ENCODE measurements at places on chromosomes 2 and 18. TPM values are rescaled to one million over a fixed set of nuclear protein-coding genes. Genes with fewer than 3 reads are reported as not detected.

GRCh38 chr18:44054514-44054913, 626.2 kb upstream of the SETBP1 start:
- no peak for DNase-seq

C2orf42 gene
- 14.3 TPM for total RNA-seq

DNA sequence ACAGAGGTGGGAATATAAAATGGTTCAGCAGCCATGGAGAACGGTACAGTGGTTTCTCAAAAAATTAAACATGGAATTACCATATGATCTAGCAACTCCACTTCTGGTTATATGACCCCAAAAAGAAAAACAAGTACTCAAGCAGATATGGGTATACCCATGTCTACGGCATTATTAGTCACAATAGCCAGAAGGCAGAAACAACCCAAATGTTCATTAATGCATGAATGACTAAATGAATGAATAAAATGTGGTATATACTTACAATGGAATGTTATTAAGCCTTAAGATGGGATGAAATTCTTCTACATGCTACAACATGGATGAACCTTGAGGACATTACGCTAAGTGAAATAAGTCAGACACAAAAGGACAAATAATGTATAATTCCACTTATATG, 266.8 kb upstream of the FBXO11 start:
- DNase-seq, result no peak

SCG2 gene
- 0.05 TPM for total RNA-seq

YWHAQ gene
- total RNA-seq, result 304 TPM

- no peak for DNase-seq
Measured at GRCh38 chr2:130766037-130766436, 10.7 kb downstream of the AMER3 start.

SLC35F5 gene
- 102 TPM for total RNA-seq

MDH1B gene
- total RNA-seq, result 0.33 TPM

MAL gene
- total RNA-seq, result 4.8 TPM

GRCh38 chr2:241317391-241317790, 1.7 kb downstream of the SEPTIN2 start:
- DNase-seq, result no peak

GRCh38 chr2:10982931-10983701, 71.4 kb downstream of the KCNF1 start:
- no peak for DNase-seq

CDH20 gene
- not detected for total RNA-seq

FHL2 gene
- total RNA-seq, result 56.4 TPM

NEUROD1 gene
- total RNA-seq, result not detected

DLX1 gene
- total RNA-seq, result not detected

DNA sequence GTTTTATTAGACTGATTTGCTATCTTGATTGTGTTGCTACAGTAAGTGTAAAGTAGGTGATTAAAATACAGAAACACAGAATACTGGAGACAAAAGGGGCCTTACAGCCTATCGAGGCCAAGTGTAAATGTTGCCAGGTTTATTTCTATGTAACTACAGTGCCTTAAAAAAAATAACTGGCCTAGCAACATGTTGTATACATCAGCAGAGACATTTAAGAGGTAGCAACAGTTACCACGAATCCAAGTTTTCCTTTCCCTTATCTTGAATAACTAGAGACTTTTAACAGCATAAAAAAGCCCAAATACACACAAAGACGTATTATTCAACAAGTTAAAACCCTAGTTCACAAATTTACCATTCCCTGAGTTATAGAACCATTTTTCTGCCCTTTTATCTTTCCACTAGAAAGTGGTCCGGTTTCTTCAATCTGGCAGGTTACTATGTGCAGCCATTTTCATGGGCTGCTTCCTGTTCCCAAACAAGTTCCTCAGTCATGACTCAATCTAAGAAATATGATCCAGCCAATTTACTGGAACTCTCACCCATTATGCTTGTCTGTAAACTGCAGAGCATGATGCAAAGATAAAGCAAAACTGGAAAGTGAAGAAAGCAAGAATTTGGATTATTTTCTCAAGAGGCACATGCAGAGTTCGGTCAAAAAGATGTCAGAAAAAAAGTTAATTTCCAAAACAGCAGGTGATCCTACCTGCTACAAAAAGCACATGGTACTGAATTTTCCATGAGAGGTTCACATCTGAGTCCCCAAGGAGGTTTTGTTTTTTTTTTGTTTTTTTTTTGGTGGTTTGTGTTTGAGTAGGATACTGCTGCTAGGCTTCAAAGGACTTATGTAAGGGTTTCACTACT, 22.2 kb downstream of the NFE2L2 start:
- peak; percentile 90 for DNase-seq

DNA sequence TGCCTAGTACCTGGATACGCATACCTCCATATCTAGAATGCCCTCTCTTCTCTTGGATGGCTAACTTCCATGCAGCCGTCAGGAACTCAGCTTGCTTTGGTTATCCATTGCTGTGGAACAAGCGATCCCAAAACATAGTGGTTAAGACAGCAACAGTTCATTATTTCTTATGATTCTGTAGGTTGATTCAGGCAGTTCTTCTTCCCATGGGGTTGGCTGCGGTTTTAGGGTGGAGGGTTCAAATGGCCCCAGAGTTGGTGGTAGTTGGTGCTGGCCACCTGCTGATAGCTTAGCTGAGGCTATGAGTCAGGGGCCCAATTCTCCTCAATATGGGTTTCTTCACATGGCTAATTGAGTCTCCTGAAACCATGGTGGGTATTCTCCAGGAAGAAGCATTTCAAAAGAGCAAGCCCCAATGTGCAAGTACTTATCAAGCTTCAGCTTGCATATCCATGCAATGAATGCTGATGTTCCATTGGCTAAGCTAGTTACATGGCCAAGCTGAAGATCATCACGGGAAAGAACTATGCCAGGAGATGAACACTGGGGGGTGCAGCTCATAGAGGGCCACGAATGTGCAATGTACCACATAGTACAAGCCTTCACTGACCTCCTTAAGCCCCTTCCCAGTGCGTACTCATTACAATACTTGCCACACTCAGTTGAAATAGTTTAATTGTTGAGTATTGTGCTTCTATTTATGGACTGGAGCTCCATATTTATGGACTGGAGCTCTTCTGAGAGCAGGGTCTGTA, 10.0 kb upstream of the RHOB start:
- DNase-seq, result no peak

- no peak for DNase-seq
Measured at GRCh38 chr18:59426855-59427254, 67.8 kb upstream of the LMAN1 start.

TSPYL6 gene
- total RNA-seq, result not detected

GRCh38 chr2:144836635-144837350, 316.9 kb upstream of the ZEB2 start:
- DNase-seq, result no peak

GRCh38 chr2:207845202-207845864, 75.6 kb upstream of the FZD5 start:
- DNase-seq, result no peak

GRCh38 chr18:59218018-59218417, 1.9 kb upstream of the GRP start:
- no peak for DNase-seq

DNA sequence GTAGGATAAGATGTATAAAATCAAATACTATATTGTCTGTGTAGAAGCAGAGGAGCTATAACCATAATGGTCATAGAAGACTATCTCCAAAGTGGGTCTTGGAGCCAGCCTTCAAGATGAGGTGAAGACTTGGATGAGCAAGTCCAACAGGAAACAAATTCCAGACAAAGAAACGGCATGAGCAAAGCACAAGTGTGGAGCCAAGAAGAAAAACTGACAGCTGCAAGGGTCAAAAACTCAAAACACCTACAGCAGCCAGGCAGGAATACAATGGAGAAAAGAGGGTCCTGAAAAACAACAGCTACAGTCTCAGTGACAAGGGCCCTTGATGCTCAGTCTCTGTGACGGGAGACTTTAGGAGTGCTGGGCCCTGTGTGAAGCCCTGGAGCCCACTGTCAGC, 102.4 kb downstream of the STK39 start:
- DNase-seq, result no peak

GPR35 gene
- total RNA-seq, result 0.85 TPM

DNA sequence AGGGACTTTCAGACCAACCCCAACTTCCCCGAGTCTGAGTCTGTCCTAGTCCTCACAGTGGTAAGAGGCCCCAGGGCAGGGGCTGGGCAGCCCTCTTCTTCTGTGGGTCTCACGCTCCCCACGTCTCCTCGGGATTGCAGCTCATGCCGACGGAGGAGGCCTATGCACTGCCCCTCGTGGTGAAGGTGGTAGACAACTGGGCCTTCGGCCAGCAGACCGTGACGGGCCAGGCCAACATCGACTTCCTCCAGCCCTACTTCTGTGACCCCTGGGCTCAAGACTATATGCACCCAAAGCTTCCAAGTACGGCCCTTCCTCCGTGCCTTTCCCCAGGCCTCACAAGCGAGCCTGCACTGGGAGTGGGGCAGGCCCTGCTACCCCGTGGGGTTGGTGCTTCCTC, 44.3 kb downstream of the LMAN2L start:
- DNase-seq, result no peak

GRCh38 chr2:224162122-224162521, 123.0 kb upstream of the SERPINE2 start:
- no peak for DNase-seq

- peak; percentile 28 for DNase-seq
Measured at GRCh38 chr18:22668496-22668895, 250.8 kb upstream of the CTAGE1 start.

- no peak for DNase-seq
Measured at GRCh38 chr2:166381-166780, 97.5 kb downstream of the SH3YL1 start.

DNA sequence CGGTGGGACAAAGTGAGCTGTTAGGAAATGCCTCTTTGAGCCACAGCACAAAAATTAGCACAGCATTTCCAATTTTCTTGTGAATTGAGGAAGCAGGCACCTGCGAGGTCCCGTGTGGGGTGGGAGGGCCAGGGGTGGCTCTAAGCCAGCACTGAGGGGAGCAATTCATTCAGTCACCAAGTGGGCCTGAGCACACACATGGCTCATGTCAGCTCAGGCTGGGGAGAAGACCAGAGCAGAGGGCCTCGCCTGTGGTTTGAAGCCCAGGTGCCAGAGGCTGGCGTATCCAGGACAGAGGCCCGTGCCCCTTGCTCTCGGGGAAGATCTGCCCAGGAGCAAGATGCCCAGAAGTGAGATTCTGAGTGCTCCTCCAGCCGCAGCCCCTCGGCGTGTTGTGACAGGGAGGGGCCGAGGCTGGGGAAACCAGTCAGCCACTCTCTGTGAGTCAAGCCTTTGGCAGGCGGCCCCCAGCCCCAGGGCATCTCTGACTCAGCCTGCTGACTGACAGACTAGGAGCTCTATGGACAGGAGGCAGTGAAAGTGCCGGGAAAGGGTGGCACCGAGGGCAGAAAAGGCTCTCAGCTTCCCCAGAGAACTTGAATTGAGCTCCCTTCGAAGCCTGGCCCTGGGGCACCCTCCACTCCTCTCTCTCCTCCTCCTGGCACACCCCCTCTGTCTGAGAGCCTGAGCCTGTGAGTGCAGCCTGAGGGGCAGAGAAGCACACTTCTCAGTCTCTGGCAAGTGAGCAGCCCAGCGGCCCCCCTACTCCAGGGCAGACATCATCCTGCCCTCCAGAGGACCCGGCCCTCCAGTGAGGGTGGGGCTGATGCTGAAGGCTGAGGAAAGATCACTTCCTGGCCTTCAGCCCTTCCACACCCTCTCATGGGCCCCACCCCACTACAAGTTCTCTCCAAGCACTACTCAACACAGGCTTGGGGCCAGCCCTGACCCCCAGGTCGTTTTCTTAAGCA, 32.3 kb downstream of the CYP26B1 start:
- peak; percentile 54 for DNase-seq

DNA sequence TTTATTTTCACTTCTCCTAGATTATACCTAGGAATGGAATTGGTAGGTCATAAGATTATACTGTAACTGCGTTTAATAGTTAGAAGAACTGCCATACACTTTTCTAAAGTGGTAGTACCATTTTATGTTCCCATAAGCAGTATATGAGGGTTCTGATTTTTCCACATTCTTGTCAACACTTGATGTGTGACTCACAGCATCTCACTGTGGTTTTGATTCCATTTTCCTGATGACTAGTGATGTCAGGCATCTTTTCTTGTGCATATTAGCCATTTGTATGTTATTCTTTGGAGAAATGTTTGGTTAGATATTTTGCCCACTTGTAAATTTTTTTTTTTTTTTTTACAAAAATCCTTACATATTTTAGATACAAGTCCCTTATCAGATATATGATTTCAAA, 2.3 kb downstream of the DCAF17 start:
- peak; percentile 31 for DNase-seq

C2orf66 gene
- total RNA-seq, result 0.14 TPM

GRCh38 chr2:62149708-62150107, 46.2 kb upstream of the B3GNT2 start:
- peak; percentile 76 for DNase-seq

PTH2R gene
- total RNA-seq, result not detected

DNA sequence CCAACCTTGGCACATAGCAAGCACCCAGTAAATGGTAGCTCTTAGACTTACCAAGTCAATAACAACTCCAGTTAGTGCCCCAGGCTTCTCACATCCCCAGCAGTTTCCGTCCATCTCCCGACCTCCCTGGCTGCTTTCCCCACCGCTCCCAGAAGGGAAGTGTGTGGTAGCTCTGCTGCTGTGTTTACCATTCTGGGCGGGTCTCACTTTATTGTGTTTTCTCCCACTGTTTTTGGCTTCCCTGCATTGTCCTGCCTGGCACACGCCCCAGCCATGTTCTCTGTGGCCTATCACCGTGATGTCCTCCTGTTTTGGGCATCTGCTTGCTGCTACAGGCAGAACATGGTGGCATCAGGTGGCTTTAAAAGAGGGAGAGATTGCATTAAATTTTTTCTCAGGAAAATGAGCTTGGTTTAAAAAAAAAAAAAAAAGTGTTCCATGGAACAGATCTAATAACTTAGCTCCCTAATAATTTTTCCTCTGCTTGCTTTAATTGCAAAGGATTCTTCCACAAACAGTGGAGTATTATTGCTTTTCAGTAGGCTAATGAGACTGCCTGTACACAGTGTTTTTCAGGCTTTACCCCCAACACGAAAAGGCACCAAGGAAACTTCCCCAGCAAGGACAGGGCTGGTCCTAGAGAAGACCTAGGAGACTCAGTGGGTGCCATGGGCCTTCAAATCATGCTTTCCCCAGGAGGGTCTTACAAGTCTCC, 8.0 kb upstream of the COX7A2L start:
- peak; percentile 49 for DNase-seq

GRCh38 chr2:210315015-210315788, at the start of gene MYL1:
MYL1 (minus strand) TSS chr2:210315174; CDS start chr2:210315042, 132 bp downstream.
- DNase-seq, result no peak

DNA sequence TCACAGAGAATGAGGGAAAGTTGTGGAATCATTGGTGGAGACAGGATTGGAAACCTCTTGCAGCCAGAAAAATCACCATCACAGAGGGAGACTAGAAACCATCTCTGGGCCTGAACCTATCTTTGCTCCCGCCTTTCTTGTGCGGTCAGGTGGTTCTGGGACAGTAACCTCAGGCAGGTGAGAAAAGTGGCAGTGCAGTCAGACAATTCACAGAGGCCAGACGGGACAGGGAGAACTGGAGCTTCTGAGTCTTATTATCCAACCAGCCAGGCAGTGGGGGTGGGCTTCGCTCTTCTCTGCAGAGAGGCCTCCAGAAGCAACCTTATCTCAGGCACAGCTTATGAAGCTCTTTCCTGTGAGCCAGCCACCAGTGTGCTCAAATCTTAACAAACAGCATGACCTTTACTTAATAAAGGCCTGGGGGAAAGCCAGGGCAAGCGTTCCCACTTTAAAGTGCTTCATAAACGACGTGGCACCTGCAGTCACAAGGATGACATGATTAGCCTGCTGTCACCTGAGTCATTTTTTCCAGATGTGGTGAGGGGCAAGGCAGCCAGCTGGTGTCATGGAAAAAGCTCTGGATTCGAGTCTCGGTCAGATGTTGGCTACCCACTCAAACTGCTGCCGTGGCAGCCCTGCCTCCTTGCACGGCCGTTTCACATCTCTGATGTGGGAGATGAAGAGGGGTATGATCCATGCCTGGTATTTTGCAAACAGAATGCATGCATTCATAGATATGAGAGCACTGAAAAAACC, 109.7 kb downstream of the B3GNT2 start:
- DNase-seq, result peak; percentile 52

SDC1 gene
- total RNA-seq, result 1.4 TPM
